Upper lobe of right lung (tissue), 1 donor: ENCODE measurements at places on chromosomes 4 and X.

DNA sequence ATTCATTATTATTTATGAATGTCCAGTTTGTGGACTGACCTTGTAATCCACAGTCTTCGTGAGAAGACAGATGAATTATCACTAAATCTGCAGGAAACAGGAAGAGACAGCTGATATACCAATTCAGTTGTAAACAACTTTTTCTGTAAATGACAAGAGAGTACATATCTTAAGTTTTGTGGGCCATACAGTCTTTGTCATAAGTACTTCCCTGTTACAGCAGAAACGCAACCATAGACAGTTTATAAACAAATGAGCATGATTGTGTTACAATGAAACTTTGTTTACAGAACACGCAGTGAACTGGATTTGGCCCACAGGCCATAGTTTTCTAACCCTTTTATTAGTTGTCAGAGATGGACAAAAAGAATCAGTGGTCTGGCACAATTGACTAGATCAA, 443.4 kb downstream of the PDGFC start:
- H3K36me3 ChIP-seq, result no peaks in the 10 kb centered on the region
- H3K27me3 ChIP-seq, result no peaks in the 10 kb centered on the region
- H3K4me1 ChIP-seq, result no peaks in the 10 kb centered on the region
- H3K4me3 ChIP-seq, result no peak overlapping the region
- no peak for DNase-seq
- no peak overlapping the region for H3K27ac ChIP-seq

DNA sequence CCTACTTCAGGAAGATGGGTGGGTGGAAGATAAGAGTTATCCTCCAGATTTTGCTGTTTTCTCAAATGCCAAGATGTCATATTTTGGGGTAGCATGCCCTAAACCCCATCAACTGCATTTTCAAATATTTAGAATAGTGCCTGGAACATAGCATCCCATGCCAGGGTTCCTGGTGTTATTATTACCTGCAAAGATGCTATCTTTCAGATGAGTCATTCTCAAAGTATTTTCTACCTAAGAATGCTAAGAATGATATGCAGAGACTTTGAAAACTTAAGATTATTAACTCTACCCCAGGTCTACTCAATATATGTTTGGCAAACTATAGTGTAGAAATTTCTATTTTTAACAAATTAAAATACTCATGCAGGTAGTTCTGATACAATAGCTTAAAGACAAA, 934.3 kb upstream of the SLIT2 start:
- H3K4me3 ChIP-seq, result no peak overlapping the region
- H3K36me3 ChIP-seq, result no peaks in the 10 kb centered on the region
- no peak overlapping the region for H3K27ac ChIP-seq
- DNase-seq, result no peak
- no peaks in the 10 kb centered on the region for H3K4me1 ChIP-seq

DNA sequence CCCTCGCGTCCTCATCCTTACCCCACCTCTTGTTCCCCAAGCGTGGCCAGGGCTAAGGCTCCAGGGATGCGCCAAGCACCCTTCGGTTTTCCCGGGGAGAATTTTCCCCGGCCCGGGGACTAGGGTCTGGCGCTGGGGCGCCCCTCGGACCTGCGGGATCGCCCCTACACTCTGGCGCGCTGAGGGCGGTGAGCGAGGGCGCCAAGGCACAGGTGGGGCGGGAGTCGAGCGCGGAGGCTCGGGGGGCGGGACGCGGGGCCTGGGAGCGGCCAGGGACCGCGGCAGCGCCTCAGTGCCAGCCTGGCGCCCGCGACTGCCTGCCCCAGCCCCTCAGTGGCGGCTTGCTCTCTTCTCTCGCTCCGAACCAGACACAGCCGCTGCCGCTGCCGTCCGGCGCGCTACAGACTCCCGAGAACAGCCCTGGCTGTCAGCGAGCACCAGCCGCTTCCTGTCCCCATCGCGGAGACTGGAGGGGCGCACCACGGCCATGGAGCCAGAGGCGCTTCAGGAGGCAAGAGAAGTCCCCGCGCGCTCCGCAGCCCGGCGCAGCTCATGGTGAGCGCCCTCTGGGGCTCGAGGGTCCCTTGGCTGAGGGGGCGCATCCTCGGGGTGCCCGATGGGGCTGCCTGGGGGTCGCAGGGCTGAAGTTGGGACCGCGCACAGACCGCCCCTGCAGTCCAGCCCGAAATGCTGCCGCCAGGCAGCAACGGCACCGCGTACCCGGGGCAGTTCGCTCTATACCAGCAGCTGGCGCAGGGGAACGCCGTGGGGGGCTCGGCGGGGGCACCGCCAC, at the start of gene DRD5:
Gene DRD5 (plus strand): TSS at position 292 of the 793 bp plus-strand sequence. CDS start 396 bp downstream, at position 688.
- H3K4me1 ChIP-seq, result no peaks in the 10 kb centered on the region
- no peaks in the 10 kb centered on the region for H3K36me3 ChIP-seq
- DNase-seq, result no peak
- H3K27me3 ChIP-seq, result peaks cover 29% of the 10 kb centered on the region
- no peak within 1 kb of the TSS for H3K27ac ChIP-seq
- H3K4me3 ChIP-seq, result no peak within 1 kb of the TSS

GRCh38 chrX:129957241-129958082, 25.0 kb upstream of the BCORL1 start:
- H3K4me1 ChIP-seq, result no peaks in the 10 kb centered on the region
- peak overlapping the region; percentile 48 for H3K4me3 ChIP-seq
- H3K27me3 ChIP-seq, result no peaks in the 10 kb centered on the region
- H3K27ac ChIP-seq, result peak overlapping the region; percentile 74
- H3K36me3 ChIP-seq, result no peaks in the 10 kb centered on the region

GRCh38 chrX:138946926-138947325, 235.4 kb upstream of the FGF13 start:
- no peak for DNase-seq
- H3K27ac ChIP-seq, result no peak overlapping the region
- no peaks in the 10 kb centered on the region for H3K27me3 ChIP-seq
- no peaks in the 10 kb centered on the region for H3K36me3 ChIP-seq
